Cardiac muscle cell (in vitro differentiated cells and primary cell): ENCODE measurements at places on chromosomes 11 and 22.

DNA sequence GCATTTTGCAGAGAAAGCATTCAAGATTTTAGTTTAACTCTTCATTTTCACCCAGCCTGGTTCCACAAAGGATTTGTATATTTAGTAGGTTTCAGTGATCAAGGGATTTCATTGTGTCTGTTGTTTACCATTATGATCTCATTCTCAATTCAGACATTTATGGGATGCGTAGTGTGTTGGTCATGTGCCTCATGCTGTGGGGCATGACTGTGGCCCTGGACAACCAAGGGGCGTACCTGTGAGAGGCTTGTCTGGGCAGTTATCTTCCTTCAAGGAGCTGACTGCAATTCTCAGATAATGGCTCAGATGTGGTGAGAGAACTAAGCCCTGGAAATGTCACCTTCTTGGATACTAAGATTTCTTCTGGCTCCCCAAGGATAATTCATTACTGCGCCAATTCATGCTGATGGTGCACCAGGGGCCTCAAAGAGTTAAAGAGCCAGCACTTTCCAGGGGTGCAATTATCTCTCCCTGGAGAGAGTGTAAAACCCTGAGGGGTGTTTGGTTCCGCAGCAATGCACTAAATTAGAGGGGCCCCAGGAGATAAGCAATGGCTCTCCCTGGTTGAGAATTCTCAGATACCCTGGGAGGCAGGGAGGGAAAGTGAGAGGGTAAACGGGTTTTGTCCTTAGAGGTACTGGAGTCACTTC is 32.2 kb downstream of the SLC6A5 start:
- no peak for DNase-seq

- DNase-seq = no peak
Observed at GRCh38 chr11:63599211-63600122, 14.8 kb downstream of the PLAAT3 start.

GRCh38 chr11:107397357-107397756 is 60.3 kb downstream of the CWF19L2 start:
- DNase-seq = peak; percentile 18

- DNase-seq = peak; percentile 68
Observed at GRCh38 chr11:30196400-30197206, 34.2 kb upstream of the FSHB start.

- peak; percentile 27 for DNase-seq
Observed at GRCh38 chr11:81497202-81497804, 1236.4 kb downstream of the FAM181B start.

GRCh38 chr22:31544481-31545480 is 48.4 kb downstream of the SFI1 start:
- DNase-seq = no peak

DNA sequence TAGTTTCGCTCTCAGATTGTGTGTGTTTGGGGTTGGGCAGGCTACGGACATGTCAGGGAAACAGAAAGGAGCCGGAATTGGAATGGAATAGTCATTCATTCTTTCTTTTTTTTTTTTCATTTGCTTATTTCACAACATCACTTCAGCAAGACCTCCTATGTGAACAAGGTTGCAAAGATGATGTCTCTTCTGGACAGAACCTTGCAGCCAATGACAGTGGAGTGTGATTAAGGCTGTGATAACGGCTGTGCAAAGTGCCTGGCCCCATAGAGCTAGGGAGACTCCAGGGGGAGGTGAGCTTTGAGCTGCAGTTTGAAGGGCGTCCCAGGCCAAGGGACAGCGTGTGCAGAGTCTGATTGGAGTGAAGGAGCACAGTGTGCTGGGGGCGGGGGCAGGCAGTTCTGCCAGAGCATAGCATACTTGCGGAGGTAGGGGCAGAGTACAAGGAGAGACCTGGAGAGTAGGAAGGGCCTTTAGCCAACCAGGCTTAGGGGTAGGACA is 3.4 kb downstream of the TIGD3 start:
- no peak for DNase-seq

DNA sequence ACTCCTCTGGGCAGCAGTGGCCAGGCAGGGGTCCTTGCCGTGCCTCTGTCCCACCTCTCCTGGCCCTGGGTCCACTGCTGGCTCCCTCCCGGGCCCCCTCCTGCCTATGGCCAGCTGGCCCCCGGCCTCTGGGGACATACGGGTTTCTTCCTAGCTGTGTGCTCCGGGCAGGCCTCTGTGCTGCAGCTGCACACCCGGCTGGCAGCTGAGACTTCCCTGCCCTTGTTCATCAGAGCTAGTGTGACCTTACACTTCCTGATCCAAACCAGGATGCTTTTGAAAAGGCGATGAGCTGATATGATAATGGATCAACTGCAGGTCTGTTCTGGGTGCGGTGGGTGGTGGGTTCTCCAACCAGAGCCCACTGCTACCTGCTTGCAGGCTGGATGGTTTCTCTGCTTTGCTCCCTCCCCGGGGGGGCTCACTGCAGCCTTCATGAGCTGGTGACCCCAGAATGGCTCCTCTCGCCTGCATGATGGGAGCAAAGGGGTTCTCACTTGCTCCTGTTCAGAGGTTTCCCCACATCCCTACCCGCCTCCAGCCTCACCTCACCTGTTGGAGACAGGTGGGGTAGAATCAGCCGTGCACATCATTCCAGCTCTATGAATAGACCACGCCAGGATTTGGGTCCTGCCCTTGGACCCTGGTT is 13.3 kb downstream of the B3GAT1 start:
- no peak for DNase-seq

DNA sequence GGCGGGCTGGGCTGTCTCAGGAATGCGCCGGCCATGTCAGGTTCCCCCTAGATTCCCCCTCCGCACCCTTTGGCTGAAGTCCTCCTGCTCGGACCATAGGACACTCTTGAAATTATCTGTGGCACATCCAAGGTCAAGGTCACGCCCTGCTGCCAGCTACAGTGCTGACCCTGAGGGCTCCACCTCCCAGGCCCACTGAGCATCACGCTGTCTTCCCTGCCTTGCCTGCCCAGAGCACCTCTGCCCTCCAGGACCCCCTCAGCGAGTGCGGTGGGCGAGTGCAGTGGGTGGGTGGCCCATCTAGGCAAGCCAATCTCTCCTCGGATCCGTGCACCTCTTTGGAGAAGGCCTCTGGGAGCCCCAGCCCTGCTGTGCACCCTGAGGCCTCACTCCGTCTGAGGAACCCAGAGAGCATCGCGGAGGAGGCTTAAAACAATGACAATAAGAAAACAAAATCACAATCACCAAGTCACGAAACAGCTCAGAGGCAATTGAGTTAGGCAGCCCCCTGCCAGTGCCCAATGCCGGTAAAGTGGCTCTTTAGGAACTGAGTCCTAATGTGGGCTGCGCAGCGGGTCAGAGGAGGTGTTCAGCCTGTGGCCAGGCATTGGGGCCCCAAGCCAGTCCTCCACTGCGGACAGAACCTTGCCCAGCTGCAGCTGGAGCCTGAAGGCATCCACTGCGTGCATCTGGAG is 26.5 kb upstream of the CCDC188 start:
- no peak for DNase-seq

- peak; percentile 93 for DNase-seq
Observed at GRCh38 chr22:24060375-24060788, 49.3 kb downstream of the CABIN1 start.

DNA sequence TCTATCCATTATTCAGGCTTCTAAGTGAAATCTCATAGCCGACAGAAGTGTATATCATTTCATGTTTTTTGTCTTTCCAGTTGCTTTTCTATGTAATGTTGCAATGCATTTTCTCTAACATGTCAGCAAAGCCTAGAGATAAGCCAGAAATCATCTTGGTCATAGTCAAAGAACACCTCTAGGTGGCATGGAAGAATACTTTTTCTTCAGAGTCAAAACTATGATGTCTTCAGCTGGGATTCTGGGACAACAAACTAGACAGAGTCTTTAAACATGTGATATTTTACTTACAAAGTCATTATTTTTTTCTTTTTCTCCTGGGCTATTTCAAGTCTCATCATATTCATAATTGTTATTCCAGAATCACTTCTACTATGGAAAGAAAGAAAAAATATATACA is 4.4 kb downstream of the GAS2 start:
- peak; percentile 14 for DNase-seq

DNA sequence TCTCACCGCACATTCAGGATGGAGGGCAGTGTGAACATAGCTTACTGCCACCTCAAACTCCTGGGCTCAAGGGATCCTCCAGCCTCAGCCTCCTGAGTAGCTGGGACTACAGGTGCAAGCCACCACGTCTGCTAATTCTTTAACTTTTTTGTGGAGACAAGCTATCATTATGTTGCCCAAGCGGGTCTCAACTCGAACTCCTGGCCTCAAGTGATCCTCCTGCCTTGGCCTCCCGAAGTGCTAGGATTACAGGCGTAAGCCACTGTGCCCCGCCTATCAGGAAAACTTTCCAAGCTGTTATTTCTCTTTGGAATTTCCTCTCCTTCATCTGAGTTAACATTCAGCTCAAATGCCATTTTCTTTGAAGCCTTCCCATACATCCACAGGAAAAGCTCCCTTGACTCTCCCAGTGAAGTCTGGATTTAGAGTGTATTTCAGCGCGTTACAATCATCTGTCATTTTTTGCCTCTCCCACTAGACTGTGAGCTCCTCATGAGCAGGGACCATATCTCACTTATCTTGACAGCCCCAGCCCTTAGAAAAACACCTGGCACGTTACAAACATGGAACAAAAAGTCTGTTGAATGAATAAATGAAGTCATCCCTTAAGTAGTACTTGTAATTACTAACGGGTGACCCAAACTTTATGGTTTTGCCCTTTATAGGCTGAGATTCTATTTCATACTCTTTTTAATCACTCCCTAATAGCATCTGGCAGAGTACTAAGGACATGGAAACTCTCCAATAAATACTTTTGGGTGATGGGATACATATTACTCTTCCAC is 2.2 kb downstream of the MRTFA start:
- DNase-seq = no peak

- DNase-seq = no peak
Observed at GRCh38 chr11:121643479-121644186, 190.9 kb upstream of the SORL1-AS1 start.

DNA sequence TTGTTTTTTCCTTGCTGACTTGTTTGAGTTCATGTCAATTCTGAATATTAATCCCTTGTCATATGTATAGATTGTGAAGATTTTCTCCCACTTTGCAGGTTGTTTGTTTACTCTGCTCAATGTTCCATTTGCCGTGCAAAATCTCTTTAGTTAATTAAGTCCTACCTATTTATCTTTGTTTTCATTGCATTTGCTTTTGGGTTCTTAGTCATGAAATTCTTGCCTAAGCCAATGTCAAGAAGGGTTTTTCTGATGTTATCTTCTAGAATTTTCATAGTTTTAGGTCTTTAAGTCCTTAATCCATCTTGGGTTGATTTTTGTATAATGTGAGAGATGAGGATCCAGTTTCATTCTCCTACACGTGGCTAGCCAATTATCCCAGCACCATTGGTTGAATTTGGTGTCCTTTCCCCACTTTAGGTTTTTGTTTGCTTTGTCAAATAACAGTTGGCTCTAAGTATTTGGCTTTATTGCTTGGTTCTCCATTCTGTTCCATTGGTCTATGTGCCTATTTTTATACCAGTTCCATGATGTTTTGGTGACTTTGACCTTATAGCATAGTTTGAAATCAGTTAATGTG is 163.1 kb upstream of the PGR start:
- no peak for DNase-seq

DNA sequence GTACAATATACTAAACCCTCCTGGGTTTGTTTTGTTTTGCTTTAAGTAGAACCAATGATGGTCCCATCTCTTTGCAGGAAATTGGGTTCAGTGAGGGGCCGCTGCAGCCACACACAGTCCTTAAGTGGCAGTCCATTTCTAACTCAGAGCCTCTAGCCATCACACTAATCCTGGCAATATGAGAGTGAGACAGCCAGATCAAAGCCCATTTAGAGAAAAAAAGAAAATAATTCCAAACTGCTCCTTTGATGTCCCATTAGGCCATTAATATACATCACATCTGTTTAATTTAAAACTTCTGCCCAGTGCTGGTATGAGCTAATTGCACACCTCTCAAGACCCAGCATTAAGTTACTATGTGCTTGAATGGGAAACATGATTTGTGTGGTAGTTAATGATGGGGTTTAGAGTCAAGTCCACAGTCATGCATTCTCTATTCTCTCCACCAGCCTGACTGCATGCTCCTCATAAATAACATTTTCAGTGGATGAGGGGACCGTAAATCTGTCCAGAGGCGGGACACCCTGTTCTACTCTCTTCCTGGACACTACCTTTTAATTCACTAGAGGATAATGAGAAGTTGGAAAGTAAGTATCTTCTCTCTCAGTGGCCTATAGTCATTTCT is 53.8 kb upstream of the BIRC3 start:
- DNase-seq = no peak

- DNase-seq = peak; percentile 33
Observed at GRCh38 chr11:67195971-67196456, 70.3 kb upstream of the GRK2 start.

- DNase-seq = no peak
Observed at GRCh38 chr11:35144806-35145205, 5.8 kb downstream of the CD44 start.

- no peak for DNase-seq
Observed at GRCh38 chr11:15765530-15765929, 590.8 kb downstream of the SOX6 start.

DNA sequence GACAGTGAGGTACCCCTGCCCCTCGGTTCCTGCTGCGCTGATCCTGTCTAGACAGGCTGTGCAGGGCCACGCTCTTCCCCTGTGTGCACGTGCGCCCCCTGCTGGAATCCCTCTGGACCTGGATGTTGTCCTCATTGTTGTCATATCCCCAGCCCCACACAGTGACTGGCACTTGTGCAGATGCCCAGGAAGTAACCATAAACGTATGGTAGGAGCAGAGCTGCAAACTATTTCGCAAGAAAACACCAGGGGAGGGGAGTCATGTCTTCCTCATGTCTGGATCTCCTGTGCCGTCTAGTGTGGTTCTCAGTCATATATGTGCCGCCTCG is 114.7 kb downstream of the CRYBB2 start:
- peak; percentile 79 for DNase-seq

DNA sequence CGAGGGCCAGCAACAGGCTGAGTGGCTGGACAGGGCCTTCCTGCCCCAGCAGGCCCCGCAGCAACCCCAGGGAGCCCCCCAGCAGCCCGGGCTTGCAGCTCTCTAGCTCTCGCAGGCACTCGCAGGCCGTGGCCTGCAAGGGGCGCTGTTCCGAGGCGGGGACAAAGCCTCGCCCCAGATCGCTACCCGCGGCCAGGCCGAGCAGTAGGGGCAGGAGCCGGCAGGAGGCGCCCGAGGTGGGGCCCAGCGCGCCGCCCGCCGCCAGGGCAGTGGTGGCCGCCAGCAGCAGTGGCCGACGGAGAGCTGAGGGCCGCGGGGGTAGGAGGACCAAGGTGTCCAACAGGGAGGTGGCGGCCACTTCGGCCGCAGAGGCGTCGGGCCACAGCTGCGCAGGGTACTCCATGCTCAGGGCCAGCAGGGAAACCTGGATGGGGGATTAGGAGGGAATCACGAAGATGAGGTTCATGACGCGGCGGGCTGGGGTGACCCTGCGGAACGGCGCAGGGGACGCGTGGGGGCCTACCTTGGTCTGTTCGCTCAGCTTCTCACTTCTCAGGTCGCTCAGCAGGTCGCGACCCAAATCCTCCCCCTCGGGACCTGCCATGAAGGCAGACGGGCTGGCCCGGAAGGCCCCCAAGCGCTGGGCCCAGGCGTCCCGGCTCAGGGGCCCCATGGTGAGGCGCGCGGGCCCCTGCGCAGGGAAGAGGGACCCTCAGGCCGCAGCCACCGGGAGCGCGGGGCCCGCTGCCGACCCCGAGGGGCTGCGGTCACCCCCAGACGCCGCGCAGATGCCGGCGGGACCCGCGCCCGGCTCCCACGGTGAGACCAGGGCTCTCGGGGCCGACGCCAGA is 632 bp downstream of the AP5B1 start:
- DNase-seq = peak; percentile 73
